ENCODE measurements at places on chromosomes 7 and 10.

GRCh38 chr10:86691333-86692022 is 23.2 kb downstream of the LDB3 start:
- no peak for DNase-seq

DNA sequence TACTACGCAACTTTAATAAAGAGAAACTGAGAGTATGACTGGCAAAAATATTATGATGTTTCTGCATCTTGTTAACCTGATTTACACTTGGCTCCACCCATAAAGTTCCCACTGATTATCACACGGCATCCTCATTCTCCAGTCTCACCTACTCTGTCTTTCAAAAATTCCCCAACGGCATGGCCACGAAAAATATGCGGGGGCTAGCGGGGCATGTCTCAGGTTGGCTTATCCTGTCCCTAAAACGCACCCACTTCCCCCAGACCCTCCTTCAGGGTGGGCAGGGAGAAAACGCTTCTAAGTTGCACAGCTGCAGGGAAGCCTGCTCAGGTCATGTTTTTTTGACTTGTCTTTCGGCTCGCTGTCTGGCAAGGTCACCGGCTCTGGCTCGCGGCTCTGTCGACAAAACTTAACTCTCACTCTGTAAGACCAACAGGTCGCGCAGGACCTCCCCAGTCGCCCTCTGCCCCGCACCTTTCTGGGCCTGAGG is 3.8 kb downstream of the CDK6 start:
- DNase-seq = no peak

- DNase-seq = no peak
Observed at GRCh38 chr7:132286836-132287235, 289.4 kb downstream of the PLXNA4 start.

- no peak for DNase-seq
Observed at GRCh38 chr7:43750016-43750887, 8.2 kb upstream of the BLVRA start.

GRCh38 chr7:67387851-67388250 is 391.2 kb downstream of the TYW1 start:
- DNase-seq = no peak

DNA sequence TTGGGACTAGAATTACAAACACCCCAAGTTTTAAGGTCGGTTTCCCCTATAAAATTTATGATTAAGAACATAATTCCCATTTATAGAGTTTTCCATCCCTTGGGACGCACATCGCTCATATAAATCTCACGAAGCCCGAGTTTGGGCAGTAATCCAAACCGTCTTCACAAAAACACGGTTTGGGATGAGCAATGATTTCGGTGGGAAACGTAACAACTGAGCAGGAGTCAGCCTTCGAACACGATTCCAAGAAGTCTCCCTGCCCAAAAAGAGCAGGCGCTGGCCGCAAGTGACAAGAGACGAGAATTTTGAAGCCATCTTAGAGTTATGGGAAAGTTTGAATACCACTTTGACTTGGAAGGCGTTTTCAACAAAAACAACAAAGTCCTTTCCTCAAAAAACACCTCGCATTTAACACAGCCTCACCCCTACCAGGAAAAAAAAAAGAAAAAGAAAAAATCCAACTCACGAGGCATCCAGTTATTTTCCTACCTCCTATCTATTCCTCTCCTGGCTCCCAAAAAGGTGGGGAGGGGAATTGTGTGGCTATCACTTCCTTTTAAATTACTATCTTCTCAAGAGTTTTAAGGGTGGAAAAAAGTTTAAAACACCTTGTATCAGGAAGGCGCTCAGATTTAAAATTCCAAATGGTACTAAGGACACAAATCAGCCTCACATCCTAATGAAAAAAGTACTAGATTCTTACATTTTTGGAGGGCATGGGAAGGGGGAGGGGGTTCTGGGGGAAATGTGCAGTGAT is 1.6 kb downstream of the SEPHS1 start:
- DNase-seq = no peak

DNA sequence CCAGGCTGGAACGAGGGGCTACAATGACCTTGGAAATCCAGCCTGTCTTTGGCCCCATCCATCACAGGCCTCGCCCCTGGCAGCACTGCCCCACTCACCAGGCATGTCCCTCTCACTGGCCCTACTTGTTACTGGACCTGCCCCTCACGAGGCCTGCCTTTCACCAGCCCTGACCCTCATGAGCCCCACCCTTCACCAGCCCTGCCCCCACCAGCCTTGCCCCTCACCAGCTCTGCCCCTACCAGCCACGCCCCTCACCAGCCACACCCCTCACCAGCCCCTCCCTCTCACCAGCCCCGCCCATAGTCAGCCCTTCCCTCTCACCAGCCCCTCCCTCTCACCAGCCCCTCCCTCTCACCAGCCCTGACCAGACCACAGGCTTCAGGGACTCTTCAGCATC is 57.8 kb downstream of the COL26A1 start:
- DNase-seq = no peak

All from aorta (tissue), 5 donors.